ENCODE measurements at places on chromosomes 3 and 15. TPM values are rescaled to one million over a fixed set of nuclear protein-coding genes. Genes with fewer than 3 reads are reported as not detected.

Gene DOCK3
- 5.9 TPM for total RNA-seq

DNA sequence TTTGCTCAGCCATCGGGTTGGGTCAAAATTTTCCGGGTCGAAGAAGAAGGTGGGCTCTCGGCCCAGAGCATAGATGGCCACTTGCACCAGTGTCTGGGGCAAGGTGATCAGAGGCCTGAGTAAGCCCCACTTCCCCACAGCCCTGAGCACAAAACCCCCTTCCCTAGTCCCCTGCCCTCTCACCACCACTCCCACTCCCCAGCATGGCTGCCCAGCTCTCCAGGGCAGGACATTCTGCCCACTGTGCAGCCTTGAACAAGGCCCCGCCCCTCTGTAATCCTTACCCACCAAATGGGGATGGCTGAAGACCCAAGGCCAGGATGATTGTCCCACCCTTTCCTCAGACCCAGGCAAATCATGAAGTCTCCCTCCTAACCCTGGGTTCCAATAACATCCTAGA lies 28.8 kb downstream of the CYP11A1 start:
- DNase-seq, result no peak

DNA sequence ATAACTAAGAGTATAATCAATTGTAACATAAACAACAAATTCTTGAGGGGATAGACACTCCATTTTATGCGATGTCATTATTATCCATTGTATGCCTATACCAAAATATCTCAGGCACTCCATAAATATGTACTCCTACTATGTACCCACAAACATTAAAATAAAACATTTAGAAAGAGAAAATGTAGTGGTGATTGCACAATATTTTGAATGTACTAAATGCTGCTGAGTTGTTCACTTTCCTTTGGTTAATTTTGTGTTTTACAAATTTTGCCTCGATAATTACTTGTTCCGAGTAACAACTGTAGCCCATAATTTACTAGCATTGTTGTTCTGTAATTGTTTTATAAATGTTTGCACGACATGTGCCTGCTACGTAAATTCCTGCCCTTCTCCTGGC lies 131.3 kb downstream of the DCLK3 start:
- no peak for DNase-seq

Gene APEH
- total RNA-seq, result 145 TPM

All from type B pancreatic cell (in vitro differentiated cells).